A172 (cell line): ENCODE measurements at places on chromosomes 11 and 22. TPM values are rescaled to one million over a fixed set of nuclear protein-coding genes. Genes with fewer than 3 reads are reported as not detected.

Gene C11orf65
- total RNA-seq = 0.28 and 0.53 TPM in 2 replicates

Gene PNPLA5
- total RNA-seq = not detected in 2 replicates

Gene SLC39A13
- 103 and 108 TPM in 2 replicates for total RNA-seq

Gene MPZL2
- total RNA-seq = not detected in 2 replicates

Gene SLC5A1
- total RNA-seq = not detected in 2 replicates

Gene MLC1
- total RNA-seq = 0.02 and 0.10 TPM in 2 replicates

Gene OR6A2
- not detected in 2 replicates for total RNA-seq

Gene CDC42EP2
- 1.7 and 5.3 TPM in 2 replicates for total RNA-seq

Gene MS4A4A
- total RNA-seq = not detected in 2 replicates

Gene TRIM49D2
- not detected in 2 replicates for total RNA-seq

Gene PATE3
- not detected in 2 replicates for total RNA-seq

Gene PRR33
- total RNA-seq = not detected in 2 replicates

Gene DDTL
- 0.79 and 1.2 TPM in 2 replicates for total RNA-seq

Gene POTEH
- total RNA-seq = 0.05 TPM in 1 of 2 replicates, not detected in the other

DNA sequence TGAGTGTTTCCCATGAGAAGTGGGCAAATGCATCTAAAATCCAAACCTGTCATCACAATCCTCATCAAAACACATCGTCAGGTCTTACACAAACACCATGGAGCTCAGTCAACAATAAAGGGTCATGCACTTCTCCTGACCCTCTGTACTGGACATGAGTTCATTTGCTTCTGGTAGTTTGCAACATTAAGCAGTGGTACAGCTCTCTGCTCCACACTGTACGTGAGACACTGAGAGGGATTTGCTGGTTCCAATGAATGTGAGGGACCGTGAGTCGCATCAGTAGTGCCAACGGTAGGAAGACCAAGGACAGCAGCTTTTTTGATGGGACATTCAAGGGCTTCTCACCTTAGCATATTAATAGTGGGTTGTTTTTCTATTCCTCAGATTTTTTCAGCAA lies 752.3 kb downstream of the OPCML start:
- no peak for DNase-seq

GRCh38 chr11:11981364-11981763 lies 27.1 kb downstream of the DKK3 start:
- DNase-seq = no peak

DNA sequence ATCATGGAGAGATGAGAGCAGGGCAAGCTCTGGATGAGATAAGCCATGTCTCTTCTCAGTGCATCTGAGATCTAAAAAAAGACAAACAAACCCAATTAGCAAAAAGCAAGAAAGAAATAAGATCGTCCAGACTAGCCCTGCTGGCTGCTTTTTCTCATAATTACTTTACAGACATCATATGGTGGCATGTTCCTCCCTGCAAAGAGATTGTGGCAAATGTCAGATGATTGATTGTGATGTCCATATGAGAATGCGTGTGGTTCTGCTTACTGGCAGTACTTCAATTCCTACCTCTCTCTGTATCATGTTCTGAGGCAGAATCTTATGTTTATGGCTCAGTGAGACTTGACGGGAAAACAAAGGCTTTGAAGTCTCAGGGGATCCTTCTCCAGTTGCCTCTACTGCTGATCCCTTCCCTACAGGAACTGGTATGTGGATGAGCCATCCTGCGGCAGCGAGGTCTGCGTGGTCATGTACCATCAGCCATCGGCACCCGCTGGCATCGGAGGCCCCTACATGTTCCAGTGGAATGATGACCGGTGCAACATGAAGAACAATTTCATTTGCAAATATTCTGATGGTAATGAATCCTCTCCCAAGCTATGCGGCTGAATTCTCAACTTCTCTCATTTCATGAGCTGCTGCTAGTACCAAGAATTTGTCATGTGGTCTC lies 8.8 kb downstream of the LAYN start:
- no peak for DNase-seq

- DNase-seq = no peak
Measured at GRCh38 chr11:43072096-43072495, 239.7 kb upstream of the API5 start.

GRCh38 chr11:127157225-127157624 lies 156.7 kb upstream of the KIRREL3 start:
- no peak for DNase-seq

DNA sequence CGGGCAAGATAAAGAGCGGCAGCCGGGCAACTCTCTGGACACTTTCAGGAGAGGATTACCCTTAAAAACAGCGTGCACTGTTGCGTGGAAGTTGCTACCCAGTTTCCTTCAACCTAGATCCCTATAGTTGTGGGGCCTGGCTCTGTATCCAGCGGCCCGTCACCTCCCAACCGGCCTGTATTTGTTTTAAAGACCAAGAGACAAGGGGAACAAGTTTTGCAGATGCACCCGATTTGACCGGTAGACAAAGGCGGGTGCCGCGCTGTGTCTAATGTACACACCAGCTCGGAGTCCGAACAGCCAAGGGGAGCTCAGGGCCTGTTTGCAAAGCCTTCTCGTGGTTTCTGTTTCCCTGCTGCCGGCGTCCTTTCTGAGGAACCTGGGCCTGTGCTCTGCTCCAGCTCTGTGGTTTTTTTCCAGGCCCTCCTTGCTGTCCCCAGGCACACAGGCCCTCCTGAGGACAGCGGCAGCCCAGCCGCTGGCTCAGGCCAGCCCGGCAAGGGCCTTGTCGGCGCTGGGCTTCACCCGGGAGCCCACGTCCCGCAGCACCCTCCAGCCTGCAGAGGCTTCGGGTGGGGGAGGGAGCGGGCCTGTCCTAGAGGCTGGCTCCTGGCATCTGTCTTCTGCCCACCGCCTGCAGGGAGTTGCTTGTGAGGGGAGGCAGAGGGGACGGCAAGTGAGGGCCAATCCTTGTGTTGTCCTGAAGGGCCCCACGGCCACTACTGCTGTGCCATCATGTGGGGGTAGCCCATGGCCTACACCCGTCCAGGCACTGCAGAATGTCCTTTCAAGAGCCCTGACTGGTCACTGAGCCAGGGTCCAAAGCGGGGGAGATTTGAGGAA lies 1.4 kb downstream of the TBX1 start:
- no peak for DNase-seq

GRCh38 chr11:121890377-121890776 lies 225.6 kb downstream of the BLID start:
- DNase-seq = peak; percentile 22

DNA sequence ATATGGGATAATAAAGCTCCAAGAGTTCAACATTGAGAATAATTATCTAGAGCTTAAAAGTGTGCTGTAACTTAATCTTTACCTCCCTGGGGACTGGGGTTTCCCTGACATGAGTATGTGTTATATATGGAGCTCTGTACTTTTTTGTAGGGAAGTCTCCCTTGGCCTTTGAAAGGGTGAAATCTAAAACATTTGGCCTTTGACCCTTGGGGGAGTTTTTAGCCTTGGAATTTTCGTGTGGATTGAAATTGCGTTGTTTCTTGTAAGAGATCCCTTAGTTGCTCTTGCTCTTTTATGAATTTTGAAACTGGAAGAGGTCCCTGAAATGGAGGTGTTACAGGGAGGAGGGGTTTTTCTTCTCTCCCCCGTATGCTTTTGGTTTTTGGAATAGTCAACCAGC lies 450.0 kb downstream of the NELL1 start:
- no peak for DNase-seq

DNA sequence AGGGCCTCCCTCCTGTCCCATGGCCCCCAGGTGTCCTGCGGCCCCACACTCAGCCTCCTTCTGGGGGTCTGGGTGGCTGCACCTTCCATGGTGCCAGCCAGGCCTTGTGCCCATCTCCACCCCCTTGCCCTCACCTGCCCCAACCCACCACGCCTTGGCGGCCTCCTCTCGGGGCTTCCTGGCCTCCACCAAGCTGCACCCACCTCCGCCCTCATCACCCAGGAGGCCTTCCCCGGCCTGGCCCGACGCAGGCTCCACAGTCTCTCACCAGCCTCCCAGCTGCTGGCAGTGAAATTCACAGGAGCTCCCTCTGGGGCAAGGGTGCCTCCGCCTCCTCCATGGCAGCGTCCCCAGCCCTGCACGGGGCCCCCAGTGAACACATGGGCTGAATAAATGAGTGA lies 35.9 kb upstream of the WNT7B start:
- no peak for DNase-seq

- DNase-seq = no peak
Measured at GRCh38 chr11:46243796-46244109, 33.7 kb upstream of the CREB3L1 start.

DNA sequence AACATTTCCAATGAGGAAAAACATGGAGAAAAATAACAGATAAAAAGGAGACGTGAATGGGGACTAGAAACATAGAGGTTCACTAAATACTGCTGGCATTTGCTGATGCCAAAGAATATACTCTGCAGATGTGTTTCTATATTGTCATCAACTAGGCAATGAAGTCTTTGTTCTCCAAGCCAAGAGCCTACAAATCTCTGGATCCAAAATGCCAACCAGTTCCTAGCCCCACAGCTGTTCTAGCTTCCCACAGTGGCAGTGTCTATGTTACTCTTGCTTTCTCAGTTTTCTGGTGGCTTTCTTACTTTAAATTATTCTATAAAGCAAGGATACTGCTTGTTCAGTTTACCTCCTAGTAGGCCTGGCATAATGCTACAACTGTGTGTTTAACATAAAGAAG lies 977.9 kb upstream of the CCDC90B start:
- no peak for DNase-seq

DNA sequence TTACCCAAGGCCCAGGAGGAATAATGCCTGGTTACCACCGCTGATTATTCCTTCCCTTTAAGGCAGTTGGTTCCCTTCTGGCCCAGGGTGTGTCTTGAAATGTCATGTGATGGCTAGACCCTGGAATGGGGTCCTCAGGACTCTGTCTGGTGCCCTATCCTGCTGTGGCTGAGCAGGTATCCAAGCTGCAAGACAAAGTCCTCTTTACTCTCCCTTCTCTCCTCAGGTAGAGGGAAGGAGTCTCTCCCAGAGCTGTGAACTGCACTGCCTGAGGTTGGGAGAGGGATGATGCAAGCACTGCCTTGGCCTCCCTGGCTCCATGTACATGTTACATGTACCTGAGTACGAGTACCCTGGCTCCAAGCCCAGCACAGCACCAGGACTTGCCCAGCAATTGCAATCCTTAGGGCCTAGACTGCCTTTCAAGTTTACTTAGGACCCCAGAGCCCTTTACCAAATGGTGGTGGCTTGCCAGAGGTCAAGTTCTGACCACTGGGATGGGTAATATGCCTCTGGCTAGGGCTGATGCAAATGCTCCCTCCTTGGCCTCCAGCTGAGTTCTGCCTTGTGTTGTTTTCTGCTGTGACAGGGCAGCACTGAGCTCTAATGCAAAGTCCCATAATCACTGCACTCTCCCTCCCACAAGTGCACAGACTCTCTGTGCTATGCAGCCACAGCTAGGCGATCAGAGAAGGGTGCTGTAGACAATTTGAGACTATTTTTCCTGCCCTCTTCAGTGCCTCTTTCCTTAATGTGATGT lies 20.7 kb upstream of the AQP11 start:
- no peak for DNase-seq

- no peak for DNase-seq
Measured at GRCh38 chr11:113553915-113554314, 78.7 kb upstream of the DRD2 start.

GRCh38 chr11:123235117-123235655 lies 40.1 kb upstream of the CLMP start:
- DNase-seq = no peak

DNA sequence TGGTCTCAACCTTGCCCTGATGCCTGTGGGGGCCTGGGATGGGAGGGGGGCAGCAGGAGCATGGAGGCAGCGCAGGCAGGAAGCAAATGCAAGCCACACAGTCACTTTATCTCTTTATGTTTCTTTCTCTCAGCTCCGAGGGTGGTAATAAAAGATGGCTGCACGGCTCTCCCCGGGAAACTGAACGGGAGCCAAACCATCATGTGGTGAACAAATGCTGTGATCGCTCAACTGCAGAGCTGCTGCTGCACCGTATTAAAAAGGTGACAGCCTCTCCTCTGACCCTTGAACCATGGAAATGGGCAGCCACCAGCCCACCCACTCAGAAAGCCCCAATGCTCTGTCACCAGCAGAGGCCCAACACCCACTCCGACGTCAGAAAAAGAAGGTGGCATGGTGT lies 110.0 kb downstream of the TIMP3 start:
- no peak for DNase-seq

DNA sequence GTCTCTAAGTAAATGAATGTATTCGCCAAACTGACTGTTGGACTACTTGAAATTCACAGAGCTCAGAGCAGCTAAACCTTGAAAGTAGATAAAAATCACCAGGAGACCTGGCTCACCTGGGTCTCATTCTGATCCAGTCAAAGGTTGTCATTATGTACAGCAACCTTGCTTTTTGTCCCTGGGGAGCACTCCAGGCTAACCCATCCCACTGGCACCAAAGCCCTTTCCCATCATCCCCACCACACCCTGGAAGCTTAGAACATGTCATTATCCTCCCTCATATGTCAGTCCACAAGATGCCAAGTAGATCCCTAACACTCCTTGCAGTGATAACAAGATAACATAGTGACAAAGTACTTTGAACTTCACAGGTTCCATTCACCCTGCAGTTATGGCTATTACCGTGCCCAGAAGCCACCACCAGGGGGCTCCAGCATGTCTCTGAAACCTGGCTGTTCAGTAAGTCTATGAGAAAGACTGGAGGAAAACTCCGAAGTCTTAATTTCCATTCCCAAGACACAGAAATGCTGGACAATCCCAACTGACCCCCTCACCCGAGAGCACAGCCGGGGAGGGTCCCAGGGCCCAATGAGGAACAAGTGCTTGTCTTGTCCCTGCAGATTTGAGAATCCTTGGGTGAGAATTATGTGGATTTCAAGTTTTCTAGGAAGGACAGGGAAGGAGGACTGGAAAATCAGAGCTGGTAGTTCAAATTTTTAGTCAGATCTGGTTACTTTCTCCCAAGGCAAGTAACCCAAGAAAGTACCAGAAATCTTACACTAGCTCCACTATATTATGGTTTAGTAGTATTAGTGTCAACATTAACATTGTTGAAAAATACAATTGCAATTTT lies 43.0 kb upstream of the USP47 start:
- peak; percentile 56 for DNase-seq

- no peak for DNase-seq
Measured at GRCh38 chr11:108199446-108200321, 22.8 kb downstream of the NPAT start.

DNA sequence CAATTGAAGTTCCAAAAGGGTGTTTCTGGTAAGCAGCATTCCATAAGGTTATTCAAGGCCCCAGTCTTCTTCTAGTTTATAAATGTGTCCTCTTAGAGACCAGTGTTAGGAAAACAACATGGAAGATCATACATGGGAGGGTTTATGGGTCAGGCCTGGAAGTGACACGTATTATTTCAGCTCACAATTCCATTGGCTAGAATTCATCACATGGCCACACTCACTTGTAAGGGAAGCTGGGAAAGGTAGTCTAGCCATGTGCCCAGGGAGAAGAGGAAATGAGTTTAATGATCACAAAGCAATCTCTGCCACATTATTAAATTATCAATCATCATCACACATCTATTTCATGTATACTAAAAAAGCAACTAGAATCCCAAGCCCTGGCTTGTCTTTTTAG lies 181.7 kb upstream of the TBCEL start:
- DNase-seq = no peak

GRCh38 chr22:23163665-23164064 lies 16.6 kb upstream of the BCR start:
- DNase-seq = no peak

DNA sequence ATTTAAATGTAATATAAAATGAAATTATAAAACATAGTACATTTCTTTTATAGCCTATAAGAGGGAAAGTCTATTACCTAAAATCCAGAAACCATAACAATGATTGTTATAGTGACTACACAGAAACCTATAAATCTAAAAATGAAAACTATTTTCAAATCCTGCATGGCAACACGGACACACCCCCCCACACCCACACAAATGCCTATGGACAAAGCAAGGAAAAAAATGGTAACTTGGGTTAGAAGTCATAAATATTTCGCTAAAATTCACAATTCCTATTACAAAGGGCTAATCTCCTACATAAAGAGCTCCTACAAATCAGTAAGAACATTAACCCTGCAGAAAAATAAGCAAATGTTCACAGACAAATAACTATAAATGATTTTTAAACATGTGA lies 56.4 kb downstream of the GAB2 start:
- no peak for DNase-seq
